H4 (cell line): ENCODE measurements at places on chromosomes 16 and 17.

DNA sequence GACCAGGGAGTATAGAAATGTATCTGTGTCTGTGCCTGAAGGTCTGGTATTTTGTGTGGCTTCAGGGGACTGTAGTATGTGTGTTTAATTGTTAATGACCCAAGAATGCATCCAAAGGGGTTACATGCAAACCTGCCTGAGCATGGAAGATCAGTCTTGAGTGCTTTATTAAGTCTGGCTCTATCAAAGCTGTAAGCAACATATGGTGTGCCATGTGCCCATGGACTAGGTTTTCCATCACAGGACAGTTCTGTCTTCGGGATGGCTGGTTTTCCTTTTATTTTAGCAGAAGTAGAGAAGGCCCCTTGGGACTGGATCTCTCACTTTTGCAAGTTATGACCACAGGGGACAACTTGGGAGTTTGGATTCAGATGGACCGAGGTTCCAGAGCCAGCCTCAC, 18.2 kb downstream of the RBFOX1 start:
- DNase-seq: no peak

DNA sequence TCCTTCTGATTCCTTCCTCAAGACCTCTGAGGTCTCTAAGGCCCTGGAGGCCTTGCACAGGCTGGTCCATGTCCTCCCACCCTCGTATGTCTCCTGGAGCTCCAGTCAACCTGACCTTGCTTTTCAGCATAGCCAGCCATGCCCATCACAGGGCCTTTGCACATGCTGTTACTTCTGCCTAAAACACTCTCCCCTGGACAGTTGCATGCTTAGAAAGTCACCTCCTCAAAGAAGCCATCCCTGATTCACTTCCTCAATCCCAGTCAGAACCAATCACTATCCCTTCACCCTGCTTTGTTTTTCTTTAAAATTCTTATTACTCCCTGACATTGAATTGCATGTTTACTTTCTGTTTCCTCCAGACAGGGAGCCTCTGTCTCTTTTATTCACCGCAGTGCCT, 322.1 kb upstream of the CCL2 start:
- no peak for DNase-seq

DNA sequence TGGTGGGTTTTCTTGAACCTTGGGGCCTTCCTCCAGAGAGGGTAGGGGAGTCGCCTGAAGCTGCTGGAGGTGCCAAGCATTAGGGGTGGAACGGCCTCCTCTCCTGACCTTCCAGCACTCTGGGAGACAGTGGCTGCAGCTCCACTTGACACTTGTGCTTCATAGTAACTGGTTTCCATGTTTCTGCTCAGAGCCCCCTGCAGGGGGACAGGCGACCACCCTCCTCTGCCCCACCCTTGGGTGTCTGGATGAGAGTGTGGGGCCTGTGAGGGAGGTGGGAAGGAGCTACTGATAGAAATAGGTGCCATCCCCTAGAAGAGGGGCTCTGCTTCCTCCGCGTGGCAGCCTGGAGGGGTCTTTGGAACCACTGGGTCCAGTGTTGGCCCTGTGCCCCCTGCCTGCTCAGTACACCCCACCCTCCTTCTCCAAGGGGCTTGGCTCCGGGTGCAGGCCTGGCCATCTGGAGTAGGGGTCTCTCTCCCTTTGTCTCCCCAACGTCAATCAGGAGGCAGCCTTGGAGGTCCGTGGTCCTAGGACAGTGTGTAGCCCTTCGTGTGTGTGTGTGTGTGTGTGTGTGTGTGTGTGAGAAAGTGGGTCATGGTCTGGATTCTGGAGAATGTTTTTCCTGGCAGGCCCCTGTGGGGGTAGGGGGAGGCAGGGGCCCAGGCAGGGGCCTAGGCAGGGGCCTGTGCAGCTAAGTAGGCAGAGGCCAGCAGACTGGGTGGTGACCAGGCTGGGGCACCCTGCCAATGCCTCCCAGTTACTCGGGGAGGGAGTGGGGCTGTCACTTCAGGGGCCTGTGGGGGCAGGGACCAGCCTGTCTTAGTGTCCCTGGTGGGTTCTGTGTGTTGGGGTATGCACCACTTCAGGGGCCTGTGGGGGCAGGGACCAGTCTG, 4.9 kb downstream of the LASP1 start:
- DNase-seq: no peak

DNA sequence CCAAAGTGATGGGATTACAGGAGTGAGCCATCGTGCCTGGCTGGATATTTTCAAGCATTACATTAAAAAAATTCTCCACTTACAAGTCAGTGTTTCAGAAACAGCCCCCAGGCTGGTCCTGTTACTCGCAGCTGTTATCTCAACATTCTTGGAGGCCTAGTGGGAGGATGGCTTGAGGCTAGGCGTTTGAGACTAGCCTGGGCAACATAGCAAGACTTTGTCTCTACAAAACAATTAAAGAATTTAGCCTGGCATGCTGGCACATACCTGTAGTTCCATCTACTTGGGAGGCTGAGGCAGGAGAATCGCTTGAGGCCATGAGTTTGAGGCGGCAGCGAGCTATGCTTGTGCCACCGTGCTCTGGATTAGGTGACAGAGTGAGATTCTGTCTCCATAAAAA, 26.5 kb upstream of the SPNS3 start:
- DNase-seq: no peak

- no peak for DNase-seq
Observed at GRCh38 chr17:33225509-33225908, 67.6 kb downstream of the ASIC2 start.

GRCh38 chr17:66941249-66941648, 23.3 kb upstream of the CACNG4 start:
- no peak for DNase-seq

- DNase-seq: no peak
Observed at GRCh38 chr16:9666834-9667480, 515.3 kb downstream of the GRIN2A start.

DNA sequence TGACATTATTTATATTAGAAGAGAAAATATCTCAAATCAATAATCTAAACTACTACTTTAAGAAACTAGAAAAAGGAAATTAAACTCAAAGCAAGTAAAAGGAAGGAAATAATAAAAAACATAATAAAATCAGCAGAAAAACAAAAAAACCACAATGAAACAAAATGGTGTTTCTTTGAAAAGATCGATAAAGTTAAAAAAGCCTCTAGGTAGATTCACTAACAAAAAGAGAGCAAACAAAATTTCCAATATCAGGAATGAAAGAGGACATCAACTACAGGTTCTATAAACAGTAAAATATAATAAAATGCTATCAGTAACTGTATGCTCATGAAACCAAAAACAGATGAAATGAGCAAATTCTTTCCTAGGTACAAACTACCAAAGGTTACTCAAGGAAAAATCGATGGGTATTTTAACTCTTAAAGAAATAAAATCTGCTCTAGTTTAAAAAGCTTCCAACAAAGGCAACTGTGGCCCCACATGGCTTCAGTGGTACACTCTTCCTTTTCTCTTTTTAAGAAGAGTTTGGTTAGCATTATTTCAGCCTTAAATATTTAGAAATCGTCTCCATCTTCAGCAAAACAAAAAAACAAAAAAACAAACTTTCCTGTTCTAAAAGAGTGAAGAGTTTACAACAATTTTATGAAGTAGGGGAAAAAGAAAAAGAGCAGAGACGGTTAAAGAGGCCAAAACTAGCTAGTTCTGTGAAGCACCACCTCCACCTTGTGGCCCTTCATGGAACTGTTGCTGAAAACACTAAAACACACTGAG, 102.2 kb downstream of the TRIM37 start:
- DNase-seq: peak; percentile 54

DNA sequence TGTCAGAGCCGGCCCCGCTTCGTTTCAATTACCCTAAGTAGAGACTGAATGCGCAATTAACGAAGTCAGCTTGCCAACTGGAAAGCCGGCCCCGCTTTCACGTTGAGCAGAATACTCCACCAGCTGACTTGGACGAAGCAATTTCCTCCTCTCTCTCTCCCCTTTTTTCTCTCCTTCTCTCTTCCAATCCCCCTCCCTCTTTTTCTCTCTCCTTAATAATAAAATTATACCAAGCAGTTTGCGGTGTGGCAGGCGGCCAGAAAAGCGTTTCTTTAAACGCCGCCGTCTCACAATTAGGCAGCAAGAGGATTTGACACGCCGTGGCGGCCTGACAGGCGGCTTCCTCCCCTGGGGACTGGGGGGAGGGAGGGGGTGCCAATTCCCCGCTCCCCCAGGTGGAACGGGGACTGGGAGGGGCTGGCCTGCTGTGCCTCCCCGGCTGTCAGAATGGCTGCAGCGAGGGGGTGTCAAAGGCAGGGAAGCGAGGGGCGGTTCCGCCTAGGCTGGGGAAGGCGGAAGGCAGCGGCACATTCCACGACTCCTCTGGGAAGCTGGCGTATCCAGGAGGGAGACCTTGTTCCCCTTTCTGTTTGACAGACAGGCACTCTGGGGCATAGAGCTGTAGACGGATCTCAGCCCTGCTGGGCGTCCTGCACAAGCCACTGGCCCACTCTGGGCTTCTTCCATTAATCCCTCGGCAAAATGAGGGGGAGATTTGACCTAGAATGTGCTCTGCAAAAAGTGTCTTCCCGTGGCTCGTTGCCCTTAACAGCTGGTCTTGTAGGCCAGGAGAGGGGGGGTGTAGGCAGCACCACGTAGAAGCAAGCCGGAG, 52.7 kb downstream of the SREBF1 start:
- no peak for DNase-seq

DNA sequence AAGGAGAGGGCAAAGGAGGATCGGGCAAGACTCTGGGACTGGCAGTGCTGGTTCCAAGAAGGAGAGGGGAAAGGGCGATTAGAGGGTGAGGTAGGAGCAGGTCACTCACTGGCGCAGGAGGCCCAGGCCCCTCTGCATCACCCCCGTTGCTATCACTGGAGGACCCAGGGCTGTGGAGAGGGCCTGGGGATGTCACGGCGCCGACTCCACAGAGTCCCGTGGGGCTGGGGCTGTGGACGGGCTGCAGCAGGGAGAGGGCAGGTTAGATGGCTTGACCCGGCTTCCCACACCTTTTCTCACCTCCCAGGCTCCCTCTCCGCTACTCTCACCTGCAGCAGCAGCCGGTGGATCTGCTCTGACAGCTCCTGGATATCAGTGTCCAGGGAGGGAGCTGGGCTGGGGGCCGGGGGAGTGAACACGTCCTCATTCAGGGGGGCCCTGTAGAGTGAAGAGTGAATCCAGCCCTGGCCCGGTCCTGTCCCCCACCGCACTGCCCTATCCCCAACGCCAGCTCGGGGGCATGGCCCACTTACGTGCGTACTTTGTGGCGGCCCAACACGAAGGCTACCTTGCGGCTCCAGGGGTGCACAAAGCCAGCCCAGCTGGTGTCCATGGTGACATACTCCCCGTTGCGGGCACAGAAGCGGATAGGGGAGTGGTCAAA, 4.9 kb downstream of the PER1 start:
- no peak for DNase-seq

DNA sequence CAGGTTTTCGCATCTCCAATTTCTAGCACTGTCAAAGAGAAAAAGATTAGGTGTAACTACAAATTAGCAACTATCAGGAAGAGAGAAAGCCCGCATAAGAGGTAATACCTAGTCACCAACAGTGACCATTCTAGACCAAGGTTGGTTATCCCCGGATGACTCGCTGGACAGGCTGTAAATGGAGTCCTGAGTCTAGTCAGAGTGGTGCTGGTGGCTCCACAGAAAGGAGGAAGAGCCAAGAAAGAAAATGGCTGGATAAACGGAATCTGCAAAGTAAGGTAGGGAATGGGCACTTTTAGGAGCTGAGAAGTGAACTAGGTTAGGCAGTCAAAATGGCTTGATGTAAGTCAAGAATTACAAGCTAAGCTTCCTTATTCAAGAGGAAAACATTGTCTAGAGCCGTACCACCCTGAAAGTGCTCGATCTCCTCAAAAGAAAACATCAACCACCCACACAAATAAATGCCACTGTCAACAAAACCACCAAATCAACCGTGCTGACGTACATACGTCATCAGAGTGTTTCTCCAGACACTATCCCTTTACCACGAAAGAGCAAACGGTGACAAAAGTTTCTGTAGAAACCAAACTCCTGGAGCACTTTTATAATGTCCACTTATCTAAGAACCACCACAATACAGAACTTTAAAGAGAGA, 2.2 kb downstream of the GSPT1 start:
- no peak for DNase-seq
